Iris pigment epithelial cell (primary cell): ENCODE measurements at places on chromosomes 12 and 14.

GRCh38 chr12:92558806-92559205, 144.0 kb upstream of the PLEKHG7 start:
- DNase-seq: peak; percentile 42

DNA sequence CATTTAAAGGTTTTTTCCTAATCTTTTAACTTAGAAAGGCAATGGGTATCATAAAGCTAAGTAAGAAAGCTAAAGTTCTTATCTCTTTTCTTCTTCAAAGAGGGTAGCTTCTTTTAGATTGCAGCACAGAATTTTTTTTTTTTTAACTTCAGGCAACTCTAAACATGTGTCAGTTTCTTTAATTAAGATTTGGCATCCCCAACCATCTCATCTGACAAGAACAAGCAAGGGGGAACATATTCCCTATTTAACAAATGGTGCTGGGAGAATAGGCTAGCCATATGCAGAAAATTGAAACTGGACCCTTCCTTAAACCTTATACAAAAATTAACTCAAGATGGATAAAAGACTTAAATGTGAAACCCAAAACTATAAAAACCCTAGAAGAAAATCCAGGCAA, 14.3 kb upstream of the IFNG start:
- DNase-seq: no peak

GRCh38 chr12:5191803-5192538, 148.3 kb downstream of the KCNA5 start:
- no peak for DNase-seq

GRCh38 chr14:24071144-24071697, at the start of gene CPNE6:
CPNE6 (plus strand) TSS chr14:24071562; CDS start chr14:24072937, 1,375 bp downstream.
- no peak for DNase-seq

GRCh38 chr12:21599143-21599999, 5.3 kb downstream of the GYS2 start:
- DNase-seq: no peak
